ENCODE measurements at places on chromosomes 6 and 20.

- no peak for DNase-seq
These were observed 105.5 kb downstream of the JPH2 start for GRCh38 chr20:44081476-44081875.

DNA sequence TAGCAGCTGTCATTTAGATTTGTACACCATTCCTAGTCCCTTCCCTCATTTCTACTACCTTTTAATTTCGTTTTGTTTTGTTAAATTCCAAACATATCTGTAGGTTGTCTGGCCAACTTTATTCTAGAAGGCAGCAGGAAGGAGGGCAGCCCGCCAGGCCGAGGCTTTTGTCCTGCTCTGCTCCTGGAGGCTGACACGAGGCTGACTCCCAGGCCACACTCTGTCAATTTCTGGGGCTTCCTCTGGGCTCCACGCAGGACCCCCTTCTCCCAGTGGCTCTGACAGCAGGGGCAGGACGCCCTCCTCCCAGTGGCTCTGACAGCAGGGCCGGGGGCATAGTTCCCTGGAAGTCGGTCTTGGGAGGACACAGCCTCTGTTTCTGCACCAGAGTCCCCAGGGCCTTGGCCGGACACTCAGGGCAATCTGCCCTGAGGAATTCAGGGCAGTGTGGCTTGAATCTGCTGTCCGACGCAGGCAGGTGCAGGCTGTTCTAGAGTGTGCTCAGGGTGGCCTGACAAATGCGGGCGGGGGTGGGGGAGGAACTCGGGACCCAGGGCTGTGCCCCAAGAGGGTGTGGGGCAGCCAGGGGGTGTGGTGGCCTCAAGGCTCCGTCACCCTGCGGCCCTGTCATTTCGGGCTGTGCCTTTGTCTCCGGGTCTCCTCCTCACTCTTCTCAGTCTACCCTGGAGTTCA, 11.8 kb downstream of the SMOC2 start:
- DNase-seq = no peak

DNA sequence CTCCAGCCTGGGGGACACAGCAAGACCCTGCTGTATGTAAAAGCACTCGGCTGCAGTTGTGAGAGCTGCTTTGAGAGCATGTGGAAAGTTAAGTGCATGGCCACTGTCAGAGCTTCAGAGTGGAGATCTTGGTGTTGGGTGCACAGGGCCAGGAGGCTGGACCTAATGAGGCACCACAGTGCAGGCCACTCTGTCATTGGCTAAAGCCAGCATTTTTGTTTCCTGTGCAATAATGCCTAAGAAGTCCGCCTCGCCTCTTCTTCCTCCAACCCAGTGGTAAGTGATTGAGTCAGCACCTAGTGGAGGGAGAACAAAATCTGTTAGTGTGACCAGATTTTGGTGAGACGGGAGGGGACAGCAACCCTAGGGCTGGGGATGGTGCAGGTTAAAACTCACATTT, 60.6 kb downstream of the SSR1 start:
- DNase-seq = peak; percentile 46

GRCh38 chr6:6697620-6698019, 109.1 kb downstream of the LY86 start:
- peak; percentile 77 for DNase-seq

GRCh38 chr20:17083738-17084137, 143.1 kb upstream of the PCSK2 start:
- peak; percentile 36 for DNase-seq

DNA sequence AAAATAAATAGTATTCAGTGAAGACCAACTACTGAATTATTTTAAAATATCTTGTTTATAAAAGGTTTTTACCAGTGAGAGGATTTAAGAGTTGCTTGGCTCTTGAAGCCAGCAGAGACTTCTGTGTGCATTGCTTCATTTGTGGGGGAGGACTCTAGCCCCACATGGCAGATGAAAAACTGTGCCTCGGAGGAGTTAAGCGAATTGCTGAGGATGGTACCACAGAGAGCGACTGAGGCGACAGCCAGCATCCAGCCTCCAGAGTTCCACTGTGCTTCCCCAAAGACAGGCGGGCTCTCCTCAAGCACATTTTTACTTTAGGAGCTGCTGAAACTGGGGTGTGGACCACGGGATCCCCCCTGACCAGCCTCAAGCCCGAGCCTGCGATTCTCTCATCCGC, 80.7 kb downstream of the THBS2 start:
- DNase-seq = peak; percentile 90

- DNase-seq = no peak
These were observed 57.0 kb downstream of the CAP2 start for GRCh38 chr6:17450397-17450796.

DNA sequence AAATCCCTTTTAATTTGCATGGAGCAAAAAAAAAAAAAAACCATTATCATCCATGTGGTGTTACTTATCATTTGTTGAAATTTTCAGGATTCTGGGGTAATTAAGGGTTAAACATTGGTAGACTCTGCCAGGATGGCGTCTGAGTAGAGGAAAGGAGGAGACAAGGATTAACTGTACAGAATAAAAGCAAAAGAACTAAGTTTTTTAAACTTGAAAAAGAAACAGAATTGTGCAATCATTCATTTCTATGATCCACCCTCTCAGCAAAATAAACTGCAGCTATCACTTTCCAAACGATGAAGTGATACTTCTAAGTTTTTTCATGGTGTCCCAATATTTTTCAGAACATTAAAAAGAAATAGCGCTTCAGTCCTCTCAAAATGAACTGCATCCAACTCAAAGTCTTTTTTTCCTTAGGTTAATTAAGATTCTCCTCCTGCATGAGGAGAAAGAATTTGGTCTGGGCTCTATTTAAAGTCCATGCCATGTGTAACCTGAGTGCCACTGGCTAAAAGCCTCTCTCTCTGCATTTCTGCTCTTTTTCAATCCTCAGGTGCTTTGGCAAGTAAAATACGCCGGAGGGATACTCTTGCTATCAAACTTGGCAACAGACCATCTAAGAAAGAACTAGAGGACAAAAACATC, 69.5 kb upstream of the LTV1 start:
- DNase-seq = no peak

DNA sequence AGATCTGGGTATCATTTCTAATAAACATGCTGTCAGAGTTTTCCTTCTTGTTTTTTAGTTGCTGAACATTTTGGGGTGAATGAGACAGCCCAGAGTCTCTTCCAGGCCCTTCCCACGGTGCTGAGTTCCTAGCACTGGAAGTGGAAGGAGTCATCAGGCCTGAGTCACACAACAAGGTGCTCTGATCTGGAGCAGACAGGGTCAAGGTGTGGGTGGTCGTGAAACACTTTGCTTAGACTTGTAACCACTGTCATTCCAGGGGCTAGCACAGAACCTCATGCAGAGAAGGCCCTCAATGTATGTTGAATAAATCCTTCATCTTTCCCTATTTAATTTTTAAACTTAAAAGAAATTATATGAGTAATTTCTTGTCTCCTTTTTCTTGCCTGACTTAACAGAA, 60.6 kb downstream of the TXLNB start:
- DNase-seq = no peak

DNA sequence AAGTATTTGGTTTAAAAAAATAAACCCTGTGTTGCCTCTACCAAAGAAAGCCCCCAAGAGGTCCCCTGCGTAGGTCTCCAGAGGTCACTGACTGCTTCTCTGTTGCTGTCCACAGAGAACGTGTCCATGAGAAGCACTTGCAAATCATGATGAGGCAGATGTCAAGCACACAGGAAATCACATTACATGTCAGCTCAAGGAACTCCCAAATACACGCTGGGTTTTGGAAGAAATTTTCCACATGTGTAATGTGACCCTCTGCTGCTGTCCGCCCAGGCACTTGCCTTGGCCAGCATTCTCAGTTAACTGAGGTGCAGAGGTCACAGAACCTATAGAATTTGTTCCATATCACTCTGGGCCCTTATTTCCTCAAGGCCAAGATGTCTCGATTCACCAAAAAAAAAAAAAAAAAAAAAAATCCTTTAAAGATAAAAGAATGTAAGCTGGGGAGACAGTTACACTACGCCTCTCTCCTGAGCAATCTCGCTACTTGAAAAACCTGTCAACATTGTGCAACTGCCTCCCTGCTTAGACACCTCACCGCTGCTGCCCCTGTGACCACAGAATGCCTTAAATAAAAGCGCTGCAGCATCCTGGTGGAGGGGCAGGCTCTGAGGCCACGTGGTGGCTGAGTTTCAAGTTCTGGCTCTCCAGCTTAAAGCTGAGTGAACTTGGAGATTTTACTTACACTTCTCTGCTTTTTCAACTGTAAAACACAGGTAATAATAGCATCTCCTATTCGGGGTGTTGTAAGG, 42.3 kb downstream of the SLC22A23 start:
- peak; percentile 21 for DNase-seq

- DNase-seq = no peak
These were observed 21.3 kb downstream of the PDE10A start for GRCh38 chr6:165641672-165642156.

DNA sequence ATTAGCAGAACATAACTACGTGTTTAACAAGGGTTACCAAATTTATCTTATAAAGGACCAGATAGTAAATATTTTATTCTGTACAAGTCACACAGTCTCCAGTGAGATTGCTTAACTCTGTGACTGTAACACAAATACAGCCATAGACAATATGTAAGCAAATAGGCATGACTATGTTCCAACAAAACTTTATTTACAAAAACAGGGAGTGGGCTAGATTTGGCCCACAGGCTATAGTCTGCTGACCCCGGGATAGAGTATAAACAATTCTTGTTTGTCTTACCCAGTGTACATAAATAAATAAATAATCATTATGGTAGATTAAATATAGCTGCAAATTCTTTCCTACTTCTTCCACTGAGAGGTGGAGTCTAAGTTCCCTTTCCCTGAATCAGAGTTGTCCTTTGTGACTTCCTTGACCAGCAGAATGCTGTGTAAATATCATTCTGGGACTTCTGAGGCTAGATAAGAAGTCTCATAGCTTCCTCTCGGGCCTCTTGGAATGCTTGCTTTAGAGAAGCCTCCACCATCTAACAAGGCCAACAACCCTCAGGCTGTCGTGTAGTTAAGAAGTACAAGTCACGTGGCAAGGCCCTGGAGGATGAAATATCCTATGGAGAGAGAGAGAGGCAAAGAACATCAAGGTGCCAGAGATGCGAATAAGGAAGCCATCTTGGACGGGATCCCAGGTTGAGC, 59.1 kb upstream of the TMEM244 start:
- DNase-seq = no peak

GRCh38 chr20:2509794-2510193, 1.1 kb upstream of the ZNF343 start:
- no peak for DNase-seq

DNA sequence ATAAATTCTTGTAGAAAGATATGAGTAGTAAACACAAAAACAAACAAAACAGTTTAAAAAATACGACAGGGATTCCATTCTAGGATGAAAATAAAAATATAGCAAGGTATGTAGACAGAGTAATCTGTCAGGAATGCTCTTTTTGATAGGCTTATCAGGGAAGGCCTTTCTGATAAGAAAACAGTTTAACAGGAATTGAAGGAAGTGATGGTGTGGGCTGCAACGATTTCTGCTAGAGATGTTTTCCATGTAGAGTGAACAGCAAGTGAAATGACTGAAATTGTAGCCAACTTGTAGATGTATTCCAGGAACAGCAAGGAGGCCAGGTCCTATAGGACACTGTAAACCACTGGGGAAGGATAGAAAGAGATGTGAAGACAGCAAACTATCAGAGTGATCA, 689.7 kb upstream of the GJE1 start:
- DNase-seq = no peak

GRCh38 chr6:145267076-145267867, 468.0 kb downstream of the EPM2A start:
- no peak for DNase-seq

- no peak for DNase-seq
These were observed 51.5 kb downstream of the PREX1 start for GRCh38 chr20:48776306-48776705.

DNA sequence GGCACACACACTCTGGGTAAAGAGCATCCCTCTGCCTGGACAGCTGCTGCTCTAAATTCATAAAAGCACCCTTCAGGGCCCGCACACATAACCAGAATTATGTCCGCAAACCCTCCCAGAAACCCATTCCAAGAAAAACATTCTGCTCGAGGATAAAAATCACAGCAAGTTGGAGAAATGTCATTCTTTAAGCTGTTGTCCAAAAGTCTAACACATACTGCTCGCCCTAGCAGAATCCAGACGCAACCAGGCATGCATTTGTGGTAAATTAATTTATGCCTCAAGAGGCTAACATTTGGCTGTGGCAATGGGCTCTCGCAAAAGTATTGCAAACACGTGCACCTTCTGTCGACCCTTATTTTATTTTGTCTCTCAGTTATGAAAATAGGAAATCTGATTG, 116.1 kb upstream of the INSM1 start:
- no peak for DNase-seq

DNA sequence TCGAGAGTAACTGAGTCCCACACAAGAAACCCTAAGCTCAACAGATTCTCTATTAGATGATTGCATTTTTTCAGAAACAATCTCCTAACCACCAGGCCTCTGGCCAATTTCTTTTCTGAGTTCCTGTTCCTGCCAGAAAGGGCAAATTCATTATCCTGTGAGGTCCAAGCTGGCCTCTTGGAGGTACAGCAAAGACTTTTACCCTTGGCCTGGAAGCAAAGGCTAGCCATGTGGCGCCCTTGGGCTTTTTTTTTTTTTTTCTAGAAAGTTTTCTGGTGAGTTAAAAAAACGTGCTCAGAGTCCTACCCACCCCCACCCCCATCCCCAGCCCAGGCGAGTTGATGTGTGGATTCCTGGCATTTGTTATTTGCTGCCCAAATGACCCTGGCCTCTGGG, 59.0 kb upstream of the EEF1A1 start:
- peak; percentile 74 for DNase-seq

GRCh38 chr6:105402090-105402938, 568 bp downstream of the PREP start:
- peak; percentile 67 for DNase-seq

- peak; percentile 74 for DNase-seq
These were observed 22.5 kb upstream of the HFE start for GRCh38 chr6:26064619-26065257.

DNA sequence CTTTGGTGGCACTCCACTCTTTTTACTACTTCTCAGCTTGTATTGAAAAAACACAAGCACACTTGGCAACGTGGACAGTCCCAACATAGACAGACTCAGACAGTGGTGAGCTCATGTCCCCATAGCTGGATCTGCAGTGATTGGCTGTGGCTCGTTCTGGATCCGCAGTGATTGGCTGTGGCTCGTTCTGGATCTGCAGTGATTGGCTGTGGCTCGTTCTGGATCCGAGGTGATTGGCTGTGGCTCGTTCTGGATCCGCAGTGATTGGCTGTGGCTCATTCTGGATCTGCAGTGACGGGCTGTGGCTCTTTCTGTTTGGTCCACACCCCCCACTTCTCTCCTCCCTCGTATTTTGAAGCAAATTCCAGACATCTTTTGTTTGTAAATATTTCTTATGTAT, 28.0 kb downstream of the OSBPL2 start:
- DNase-seq = no peak

GRCh38 chr20:44428174-44429016, 47.3 kb upstream of the TTPAL start:
- no peak for DNase-seq

DNA sequence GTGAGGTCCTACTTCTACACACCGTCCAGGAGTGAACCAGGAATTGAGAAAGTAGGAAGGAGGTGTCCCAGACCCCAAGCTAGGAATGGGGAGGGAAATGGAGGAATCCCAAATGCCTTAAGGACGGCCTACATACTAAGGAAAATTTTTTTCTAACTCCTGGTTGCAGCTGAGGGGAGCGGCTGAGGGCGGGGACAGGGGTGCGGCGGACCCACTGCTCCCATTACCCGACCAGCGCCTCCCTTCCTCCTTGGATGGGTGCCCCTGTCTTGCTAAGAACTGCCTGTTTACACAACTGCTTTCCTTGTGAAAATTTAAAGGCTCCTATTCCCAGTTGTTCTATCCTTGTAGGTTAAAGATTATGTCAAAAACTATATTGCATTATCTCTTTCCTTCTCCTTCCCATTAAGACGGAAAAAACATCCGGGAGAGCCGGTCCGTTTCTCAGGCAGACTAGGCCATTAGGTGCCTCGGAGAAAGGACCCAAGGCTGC, 699 bp upstream of the HSPA1B start:
- DNase-seq = peak; percentile 86

All from NB4 (cell line).